ENCODE measurements at places on chromosomes 1 and 21. TPM values are rescaled to one million over a fixed set of nuclear protein-coding genes. Genes with fewer than 3 reads are reported as not detected.

Gene DCLRE1B
- 9.3 TPM for total RNA-seq

Gene MANEAL
- total RNA-seq: 23.2 TPM

Gene LCE2B
- not detected for total RNA-seq

Gene ANKRD45
- total RNA-seq: 9.5 TPM

Gene NBPF12
- 26.0 TPM for total RNA-seq

Gene CACNA1S
- 0.09 TPM for total RNA-seq

Gene GSTM1
- total RNA-seq: 5.1 TPM

Gene FCRL4
- total RNA-seq: not detected

Gene NBPF8
- total RNA-seq: 11.4 TPM

Gene HCN3
- total RNA-seq: 12.9 TPM

Gene TNFAIP8L2
- total RNA-seq: 1.6 TPM

Gene EPHA8
- 15.2 TPM for total RNA-seq

Gene PROK1
- not detected for total RNA-seq

Gene PADI1
- total RNA-seq: 0.18 TPM

Gene DPT
- total RNA-seq: 0.27 TPM

Gene FAM151A
- total RNA-seq: not detected

Gene TFF2
- not detected for total RNA-seq

Gene OR2AK2
- total RNA-seq: 3.0 TPM

Gene MPZ
- 1.1 TPM for total RNA-seq

Gene ANKRD35
- 0.73 TPM for total RNA-seq

Gene FOXO6
- total RNA-seq: 1.3 TPM

Gene CFAP57
- total RNA-seq: 1.9 TPM

Gene CLCA4
- not detected for total RNA-seq

Gene DHCR24
- 37.9 TPM for total RNA-seq

Gene TNFSF18
- total RNA-seq: 1.7 TPM

Gene DENND2D
- 2.4 TPM for total RNA-seq

Gene AGRN
- 71.5 TPM for total RNA-seq

Gene CFHR3
- not detected for total RNA-seq

Gene SYT6
- 13.0 TPM for total RNA-seq
